HepG2 (cell line): ENCODE measurements at places on chromosomes 12 and 14.
A peak's percentile ranks its signal among the peaks of the same experiment; 100 is the strongest.

- DNase-seq, result no peak
Observed at GRCh38 chr12:111216387-111217159, 152.3 kb downstream of the PHETA1 start.

DNA sequence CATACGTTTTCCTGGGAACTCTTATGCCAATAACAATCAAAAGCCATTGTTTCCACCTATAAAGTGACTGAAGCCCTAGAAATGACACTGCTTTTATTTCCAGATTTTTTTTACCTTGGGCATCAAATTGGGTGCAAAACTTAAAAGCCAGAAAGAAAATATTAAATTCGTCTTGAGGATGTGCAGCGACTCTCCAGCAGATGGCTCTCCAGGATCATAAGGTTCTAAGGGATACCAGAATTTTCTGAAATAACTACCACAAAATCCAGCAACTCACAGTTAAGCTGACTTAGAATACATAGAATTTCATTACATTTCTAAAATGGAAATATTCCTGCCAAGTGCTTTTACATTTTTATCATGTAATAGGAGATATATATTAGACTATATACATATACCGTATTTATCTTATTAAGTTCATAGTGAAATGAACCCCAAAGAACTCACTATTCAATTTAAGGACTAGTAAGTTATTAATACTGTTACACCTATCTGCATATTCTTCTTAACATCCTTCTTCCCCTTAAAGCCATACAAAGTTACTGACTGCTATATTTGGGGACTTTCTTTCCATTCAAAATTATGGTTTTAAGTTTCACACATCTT is 44.0 kb downstream of the ARMH4 start:
- DNase-seq, result peak; percentile 44

DNA sequence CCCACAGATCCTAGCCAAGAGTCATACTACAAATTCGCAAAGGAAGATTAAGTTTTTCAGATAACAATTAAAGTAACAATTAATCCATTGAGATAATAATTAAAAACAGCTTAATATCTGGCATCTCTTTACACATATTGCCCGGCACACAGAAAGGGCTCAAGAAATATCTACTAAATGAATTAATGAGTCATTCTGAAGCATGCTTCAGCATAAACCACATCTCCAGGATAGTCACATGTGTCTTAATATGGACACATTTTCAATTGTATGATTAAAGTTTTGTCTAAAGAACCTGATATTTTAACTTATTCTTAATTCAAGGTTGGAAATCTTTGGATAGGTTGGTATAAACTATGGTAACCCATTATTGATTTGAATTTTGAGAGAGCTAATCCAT is 9.6 kb downstream of the ITPR2 start:
- no peak for DNase-seq

DNA sequence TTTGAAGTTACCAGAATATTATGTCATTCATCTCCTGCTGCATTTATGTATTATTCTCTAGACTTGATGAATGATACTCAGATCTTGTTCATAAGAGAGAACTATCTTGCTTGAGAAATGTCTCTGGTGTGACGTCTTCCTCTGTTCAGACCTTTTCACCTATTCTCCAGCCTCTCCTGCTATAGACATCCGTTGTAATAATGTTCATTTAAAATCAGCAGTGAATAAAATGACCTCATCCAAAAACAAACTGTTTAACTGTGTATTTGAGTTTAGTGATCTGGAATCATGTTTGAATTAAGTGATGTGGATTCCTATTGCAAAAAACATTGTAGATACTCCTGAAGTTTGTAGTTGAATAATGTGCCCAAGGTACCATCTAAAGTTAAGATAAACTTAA is 487.1 kb downstream of the PCNX1 start:
- no peak for DNase-seq

- DNase-seq, result no peak
Observed at GRCh38 chr12:54129028-54129903, 59.5 kb downstream of the SMUG1 start.

DNA sequence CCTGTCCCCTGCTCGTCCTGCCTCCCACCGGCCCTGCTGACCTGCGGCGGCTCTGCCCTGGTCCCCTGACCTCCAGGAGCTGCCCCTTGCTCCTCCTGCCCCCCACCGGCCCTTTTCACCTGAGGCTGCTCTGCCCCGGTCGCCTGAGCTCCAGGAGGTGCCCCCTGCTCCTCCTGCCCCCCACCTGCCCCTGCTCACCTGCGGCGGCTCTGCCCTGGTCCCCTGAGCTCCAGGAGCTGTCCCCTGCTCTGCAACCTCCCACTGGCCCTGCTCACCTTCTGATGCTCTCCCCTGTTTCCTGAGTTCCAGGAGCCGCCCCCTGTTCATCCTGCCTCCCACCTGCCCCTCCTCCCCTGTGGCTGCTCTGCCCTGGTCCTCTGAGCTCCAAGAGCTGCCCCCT is 101.3 kb downstream of the TMEM121 start:
- DNase-seq, result no peak

DNA sequence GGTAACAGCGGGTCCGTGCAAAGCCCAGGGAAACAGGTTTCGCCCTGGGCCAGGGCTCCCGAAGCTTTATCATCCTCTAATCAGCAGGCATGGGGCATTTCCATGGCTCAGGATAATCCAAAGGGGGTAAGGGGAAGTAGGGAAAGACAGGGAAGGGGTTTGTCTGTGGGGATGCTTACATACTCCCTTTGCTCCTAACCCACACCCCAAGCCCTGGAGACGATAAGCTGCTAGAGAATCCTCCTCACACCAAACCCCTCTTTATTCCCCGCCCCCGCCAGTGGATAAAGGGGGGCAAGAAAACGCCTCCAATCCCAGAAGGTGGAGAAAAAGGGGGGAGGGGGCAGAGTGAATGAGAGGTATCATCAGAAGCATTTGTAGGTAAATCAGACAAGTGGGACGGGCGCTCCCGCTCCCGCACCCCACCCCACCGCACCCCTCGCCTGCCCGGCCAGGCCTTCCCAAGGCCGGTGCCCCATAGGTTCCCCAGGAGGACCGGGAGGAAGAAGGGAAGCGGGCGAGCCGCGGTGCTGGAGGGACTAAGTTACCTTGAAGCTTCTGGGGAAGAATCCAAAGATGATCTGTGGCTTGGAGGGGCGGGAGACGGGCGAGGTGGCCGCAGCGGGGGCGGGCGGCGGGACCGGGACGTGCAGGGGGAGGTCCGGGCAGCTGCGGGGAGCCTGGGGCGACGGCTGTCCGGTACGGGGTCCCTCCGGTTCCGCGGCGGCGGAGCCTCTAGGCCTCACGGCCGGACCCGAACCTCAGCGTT is 762 bp downstream of the PPP2R5E start:
- no peak for DNase-seq

GRCh38 chr12:122942637-122943036 is 23.6 kb downstream of the ABCB9 start:
- DNase-seq, result peak; percentile 68

DNA sequence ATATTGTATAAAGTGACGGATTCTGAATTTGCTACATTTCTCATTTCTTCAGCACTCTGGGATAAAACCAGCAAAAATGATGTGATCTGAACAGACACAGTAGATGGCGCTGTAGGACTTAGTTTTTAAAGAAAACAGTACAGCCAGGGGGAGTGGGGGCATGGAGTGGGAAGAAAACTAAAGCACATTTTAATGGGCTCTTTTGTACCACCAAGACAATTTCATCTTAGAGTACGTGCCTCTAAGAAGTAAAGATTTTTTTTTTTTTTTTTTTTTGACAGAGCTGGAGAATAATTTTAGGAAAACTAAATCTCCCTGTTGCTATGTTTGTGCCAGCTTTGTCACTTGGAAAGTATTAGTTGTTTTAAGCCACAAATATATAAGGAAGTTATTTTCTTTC is 124.4 kb downstream of the RAD51B start:
- DNase-seq, result peak; percentile 73
